Suppressor macrophage treated with lipopolysaccharide for 4 hours (primary cell): ENCODE measurements at places on chromosomes 6 and 20.
A peak's percentile ranks its signal among the peaks of the same experiment; 100 is the strongest.

- DNase-seq, result no peak
Measured at GRCh38 chr6:55379471-55379870, 52.2 kb downstream of the GFRAL start.

DNA sequence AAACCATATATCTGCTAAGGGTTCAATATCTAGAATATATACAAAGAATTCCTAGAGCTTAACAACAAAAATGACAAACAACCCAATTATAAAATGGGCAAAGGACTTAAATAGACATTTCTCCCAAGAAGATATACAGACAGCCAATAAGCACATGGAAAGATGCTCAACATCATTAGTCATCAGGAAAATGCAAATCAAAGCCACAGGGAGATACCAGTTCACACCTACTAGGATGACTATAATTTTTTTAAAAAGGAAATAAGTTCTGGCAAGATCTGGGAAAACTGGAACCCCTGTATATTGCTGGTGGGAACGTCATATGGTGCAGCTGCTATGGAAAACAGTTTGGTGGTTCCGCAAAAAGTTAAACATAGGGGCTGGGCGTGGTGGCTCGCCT is 116.2 kb upstream of the MYL9 start:
- DNase-seq, result no peak

GRCh38 chr20:40945754-40946450 is 82.7 kb upstream of the TOP1 start:
- peak; percentile 70 for DNase-seq

GRCh38 chr20:54268941-54269340 is 61.1 kb downstream of the PFDN4 start:
- no peak for DNase-seq

DNA sequence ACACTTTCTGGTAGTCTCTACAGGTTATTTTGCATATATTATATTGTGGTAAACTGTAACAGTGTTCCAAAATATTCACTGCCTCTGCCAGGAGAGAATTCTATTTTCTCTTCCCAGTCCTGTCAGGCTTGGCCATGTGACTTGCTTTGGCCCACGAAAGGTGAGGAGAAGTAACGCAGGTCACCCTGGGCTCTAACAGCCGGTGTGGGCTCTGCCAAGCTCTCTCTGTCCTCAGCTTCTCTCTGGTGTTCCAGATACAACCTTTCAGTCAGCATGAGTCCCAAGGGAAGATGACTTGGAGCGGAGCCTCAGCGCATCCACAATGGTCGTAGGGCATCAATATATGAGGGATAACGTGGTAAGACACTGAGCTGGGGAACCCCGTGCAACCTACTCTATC is 113.0 kb upstream of the RREB1 start:
- DNase-seq, result no peak

DNA sequence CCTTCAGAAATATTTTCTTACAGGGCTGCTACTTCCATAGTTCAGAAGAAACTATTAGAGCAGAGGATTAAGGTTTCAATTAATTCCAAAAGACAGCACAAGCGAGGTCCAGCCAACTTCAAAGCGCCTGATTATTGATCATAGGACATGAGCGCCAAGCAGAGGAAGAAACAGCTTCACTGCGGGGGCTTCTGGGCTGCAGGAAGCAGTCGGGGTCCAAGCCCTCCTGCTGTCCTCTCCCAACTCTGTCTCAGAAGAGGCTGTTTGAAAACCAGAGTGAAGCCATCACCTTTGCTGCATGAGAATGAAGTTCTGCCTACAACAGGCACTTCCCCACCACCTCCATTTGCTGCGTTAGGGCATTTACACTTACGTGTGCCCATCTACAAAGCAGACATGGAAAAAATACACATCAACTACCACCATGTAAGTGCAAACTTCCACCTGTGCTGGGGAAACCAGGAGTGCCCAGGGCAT is 23.9 kb downstream of the SUMO4 start:
- DNase-seq, result no peak

GRCh38 chr20:32285621-32286371 is 8.3 kb downstream of the KIF3B start:
- DNase-seq, result peak; percentile 39

DNA sequence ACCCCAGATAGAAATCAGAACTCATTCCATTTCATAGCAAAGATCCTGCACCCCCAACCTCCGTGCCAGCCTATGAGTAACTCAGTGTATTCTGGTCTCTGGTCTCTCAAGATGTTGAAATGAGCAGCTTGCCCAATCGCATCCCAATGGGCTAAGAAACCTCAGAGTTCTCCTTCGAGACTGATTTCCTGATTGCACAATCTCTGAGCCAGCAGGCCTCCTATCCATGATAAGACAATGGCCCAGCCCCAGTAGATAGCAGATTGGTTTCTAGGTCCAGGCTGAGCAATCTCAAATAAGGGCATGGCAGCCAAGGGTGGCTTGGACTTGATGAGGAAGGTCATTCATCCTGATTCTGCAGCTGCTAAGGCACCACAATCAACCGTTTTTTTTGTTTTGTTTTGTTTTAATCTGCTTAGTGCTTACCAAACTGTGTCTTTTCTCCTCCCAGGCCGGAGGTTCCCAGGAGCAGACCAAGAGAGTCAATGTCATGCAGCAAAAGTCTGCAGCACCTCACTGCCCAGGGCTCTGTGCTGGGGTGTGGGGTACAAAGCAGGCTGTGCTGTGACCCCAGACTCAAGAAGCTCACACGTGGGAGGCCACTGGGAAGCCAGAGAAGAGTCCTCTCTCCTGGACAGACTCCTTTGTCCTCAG is 125.1 kb upstream of the NXT1 start:
- peak; percentile 96 for DNase-seq

GRCh38 chr6:4179960-4180651 is 44.7 kb upstream of the ECI2 start:
- no peak for DNase-seq

DNA sequence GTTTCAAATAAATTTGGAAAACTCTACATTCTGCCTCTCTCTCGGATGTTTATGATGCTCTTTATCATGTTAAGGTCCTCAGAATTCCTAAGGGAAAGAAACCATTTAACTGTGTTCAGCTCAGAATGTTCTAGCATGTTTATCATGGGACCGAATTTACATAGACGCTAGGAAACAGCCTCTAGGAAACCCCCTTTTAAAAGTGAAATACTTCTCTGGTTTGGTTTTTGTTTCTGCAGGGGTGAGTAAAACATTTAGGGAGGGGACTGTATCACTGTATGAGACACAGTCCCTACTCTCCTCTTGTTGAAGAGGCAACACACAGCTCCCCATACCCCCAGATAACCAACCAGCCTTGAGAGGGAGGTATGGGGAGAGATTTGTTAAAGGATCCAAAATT is 267.6 kb upstream of the SUPT3H start:
- DNase-seq, result peak; percentile 51

- peak; percentile 74 for DNase-seq
Measured at GRCh38 chr6:156828280-156828703, 51.1 kb downstream of the ARID1B start.

DNA sequence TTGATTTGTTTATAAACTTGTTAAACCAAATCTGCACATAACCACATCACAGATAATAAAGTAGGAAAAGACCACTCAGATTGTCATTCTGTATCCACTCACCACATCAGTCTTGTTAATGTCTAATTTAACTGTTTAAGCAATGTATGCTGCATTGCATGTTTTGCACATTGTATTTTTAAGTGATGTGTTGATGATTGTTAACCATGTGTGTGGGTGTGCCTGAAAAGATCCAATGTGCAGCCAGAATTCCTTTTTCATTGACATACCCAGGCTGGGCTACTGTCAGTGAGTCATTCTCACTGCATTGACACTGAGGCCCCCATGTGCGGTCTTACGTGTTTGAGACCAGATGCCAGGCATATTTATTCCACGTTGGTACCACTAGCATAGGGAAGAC is 167.3 kb downstream of the TRMT11 start:
- no peak for DNase-seq

DNA sequence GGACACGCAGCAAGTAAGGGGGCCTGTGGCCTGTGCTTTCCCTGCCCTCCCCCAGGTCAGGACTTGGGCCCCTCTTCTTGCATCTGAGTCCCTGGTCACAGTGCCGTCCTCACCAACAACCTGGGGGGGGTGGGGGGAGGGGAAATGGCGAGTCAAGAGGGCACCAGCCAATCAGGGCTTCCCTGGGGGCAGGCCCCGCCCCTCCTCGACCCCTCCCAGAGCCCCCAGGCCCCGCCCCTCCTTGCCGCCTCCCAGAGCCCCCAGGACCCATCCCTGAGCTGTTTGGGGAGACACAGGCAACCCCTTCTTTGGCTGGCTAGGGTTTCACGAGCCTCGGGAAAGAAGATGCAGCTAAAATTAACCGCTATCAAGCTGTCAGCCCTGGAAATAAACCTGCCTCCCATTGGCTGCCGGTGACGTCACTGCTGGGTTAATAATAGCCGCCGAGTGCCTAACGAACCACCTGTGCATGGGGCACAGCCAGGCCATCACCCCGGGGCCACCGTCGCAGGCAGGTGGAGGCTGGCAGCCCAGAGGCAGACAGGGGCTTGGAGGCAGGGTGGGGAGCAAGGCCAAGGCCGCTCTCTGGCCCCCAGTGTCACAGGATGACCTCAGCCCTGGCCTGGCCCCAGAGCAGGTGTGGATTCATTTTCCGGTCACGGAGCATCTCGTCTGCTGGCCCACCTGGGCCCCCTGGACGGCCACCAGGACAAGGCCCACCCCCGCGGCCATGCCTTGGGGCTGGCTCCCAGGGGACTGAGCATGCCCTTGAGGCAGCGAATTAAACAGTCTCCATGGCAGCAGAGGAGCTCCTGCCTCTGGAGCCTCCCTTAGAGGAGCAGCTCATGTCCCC is 3.2 kb upstream of the EEF1A2 start:
- no peak for DNase-seq

- DNase-seq, result no peak
Measured at GRCh38 chr6:142756215-142756630, 188.8 kb downstream of the HIVEP2 start.

DNA sequence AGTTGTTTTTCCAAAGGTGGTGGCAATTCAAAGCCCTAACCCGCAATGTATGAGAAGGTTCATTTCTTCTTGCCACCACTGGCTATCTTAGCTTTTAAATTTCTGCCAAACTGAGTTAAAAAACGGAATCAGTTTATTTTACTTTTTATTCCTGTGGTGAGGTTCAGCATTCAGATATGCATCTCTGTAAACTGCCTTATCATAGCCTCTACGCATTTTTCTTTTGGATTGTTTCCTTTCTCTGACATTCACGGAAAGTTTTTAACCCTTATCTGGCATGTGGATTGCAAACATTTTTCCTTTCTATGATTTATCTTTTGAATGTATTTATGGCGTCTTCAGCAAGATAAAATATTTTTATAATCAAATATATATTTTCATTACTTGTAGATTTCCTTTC is 37.7 kb downstream of the AK9 start:
- DNase-seq, result no peak

- DNase-seq, result no peak
Measured at GRCh38 chr6:80988286-80988685, 764.2 kb downstream of the TENT5A start.

DNA sequence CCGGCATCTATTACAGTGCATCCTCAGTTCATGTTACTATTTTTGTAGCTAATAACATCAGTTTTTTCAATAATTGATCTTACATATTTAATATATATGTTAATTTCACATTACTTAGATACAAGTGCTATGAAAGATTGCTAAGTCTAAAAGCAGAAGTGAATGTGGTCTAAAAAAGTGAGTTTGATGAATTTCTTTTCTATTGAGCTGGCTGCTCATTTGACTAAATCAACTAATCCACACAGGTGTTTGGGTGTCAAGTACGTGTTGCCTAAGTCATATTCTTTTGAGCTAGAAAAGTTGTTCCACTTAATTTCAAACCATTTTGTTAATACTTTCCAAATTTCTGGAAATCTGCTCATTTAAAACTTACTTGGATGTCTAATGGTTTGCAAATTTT is 46.6 kb upstream of the EZR start:
- no peak for DNase-seq

DNA sequence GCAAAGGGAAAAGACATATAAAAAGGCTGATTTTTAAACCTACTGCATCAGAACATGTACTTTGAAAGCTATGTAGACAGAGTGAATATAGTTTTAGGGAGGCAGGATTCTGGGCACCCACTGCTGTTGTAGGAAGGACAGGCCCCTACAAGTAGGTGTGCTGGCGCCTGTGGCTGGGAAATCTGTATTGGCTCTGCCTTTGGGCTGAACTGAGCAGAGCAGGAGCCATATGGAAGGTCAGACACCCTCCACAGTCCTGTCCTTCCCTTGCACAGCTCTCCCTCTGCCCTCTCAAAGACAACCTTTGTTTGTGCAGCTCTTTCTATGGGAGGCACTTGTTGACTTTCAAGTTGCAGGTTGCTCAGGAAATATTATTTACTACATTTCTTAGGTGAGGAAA is 18.4 kb upstream of the ULBP3 start:
- DNase-seq, result no peak

GRCh38 chr6:97775012-97775411 is 492.0 kb upstream of the MMS22L start:
- no peak for DNase-seq

GRCh38 chr6:19755181-19755580 is 82.0 kb upstream of the ID4 start:
- DNase-seq, result no peak

GRCh38 chr6:157724960-157725741 is 97.9 kb upstream of the SNX9 start:
- no peak for DNase-seq

DNA sequence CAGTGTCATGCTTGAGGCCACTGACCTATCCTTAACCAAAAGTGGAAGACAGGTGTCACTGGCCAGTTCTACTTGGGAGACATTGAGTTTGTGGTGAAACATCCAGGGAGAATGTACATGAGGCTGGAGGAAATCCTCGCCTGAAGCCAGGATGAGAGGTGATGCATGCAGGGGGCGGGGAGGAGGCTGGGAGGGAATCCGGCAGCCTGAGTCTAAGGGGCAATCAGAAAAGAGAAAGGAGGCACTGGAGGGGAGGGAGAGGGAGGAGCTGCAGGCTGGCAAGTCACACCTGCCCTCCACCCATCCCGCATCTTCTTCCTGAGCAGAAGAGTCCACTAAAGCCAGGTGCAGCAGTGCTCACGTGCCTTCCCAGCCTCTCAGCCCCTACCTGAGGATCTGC is 14.9 kb upstream of the DDO start:
- DNase-seq, result no peak
